ENCODE measurements at places on chromosomes 1 and 21. TPM values are rescaled to one million over a fixed set of nuclear protein-coding genes. Genes with fewer than 3 reads are reported as not detected.

Gene PLA2G2C
- not detected for total RNA-seq

- no peak for DNase-seq
Measured at GRCh38 chr1:5747426-5748285, 244.6 kb downstream of the NPHP4 start.

GRCh38 chr1:67664048-67664447 lies 21.0 kb upstream of the GADD45A start:
- DNase-seq: no peak

DNA sequence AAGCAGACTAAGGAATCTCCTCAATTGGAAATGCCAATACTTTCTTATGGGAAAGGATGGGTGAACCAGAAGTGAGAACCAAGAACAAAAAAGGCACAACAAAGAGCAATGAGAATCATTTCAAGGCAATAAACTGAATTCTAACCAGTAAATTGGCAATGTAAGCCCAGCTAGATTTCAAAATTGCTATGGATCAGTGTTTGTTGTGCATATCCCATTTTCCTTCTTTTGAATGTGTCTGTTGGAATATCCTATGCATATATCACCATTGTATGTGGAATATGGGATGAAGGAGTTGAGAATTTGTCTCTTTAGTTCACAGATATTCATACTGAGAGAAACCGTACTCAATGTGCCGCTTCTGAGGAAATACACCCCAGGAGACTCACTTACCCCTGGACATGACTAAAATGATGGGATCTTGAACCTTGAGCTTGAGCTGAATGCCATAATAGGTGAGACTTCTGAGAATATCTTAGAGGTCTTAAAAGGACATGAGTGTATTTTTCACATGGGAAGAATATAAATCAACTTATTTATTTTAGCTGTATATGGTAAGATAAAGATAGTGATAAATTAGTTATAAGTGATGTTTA lies 216.0 kb downstream of the BACH1 start:
- DNase-seq: no peak

- DNase-seq: no peak
Measured at GRCh38 chr1:204976646-204977045, 66.4 kb upstream of the CNTN2 start.
